ENCODE measurements at places on chromosomes 13 and 19.

GRCh38 chr19:1913781-1914577, 8.8 kb downstream of the ADAT3 start:
- DNase-seq, result no peak

GRCh38 chr19:54252845-54253244, 4.2 kb downstream of the LILRB5 start:
- no peak for DNase-seq

DNA sequence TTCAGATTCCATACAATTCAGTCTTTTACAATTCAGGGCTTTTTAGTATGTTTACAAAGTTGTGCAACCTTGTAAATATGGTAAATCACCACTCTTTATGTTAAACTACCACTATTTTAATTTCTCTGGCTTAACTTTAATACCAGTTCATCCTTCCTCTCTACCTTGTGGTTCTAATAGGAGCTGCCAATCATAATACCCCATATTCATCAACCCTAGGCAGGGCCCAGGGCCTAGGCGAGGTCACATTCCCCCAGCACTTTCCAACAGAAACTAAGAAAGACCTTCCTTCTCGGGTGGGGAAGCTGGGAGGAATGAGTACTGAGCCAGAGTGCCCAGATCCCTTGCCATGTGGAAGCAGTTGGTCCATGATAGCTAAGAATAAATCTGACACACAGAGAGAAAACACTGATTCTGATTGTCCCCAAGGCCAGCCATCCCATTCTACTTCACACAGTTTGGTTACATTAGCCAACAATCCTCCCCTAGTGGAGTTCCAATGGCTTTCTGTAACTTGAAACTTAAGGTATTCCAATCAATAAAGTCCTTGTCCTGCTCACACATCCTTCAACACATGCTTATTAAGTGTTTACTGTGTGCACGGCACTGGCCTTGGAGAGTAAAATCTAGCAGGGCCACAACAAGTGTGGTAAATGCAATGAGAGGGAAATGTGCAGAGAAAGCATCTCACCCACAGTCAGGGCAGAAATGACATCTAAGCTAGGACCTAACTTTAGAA, 76.8 kb downstream of the NUFIP1 start:
- DNase-seq, result no peak

DNA sequence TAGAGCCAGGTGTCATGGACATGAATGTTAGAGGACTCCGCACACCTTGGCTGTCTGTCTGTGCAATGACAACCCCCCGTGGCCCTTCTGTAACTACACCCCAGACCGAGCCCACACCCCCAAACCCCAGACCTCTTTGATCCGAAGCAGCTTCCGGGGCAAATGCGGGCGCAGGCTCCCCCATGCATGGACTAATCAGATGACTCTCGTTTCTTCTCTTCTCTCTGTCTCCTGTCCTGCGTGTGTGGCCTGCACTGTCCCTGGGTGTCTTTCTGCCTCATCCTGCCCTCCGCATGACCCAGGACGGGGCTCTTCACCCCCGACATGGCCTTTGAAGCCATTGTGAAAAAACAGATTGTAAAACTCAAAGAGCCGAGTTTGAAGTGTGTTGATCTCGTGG, 38.9 kb downstream of the TMED1 start:
- DNase-seq, result no peak

DNA sequence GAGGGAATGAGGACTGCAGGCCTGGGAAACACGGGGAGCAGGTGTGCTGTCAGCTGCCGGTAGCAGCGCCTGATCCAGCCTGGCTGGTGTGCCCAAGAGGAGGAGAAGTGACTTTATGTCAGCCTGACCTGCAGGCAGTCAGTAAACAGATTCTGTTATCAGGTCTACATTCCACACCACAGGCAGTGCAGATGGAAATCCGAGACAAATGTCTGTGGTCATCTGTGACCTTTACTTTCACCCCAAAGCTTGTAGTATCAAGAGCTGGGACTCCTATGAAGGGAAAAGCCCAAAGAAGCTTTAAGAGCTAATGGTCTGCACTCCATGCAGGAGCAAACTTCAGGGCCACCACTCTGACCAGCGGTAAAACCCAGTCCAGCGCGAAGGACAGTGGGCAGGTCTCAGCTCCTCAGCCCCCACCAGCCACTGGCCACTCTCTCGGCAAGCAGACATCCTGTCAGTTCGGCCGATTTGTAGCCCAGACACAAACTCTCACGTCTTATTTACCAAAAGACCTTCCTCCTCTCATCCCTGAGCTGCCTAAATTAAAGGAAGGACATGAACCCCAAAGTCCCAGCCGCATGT, 7.7 kb downstream of the EPS15L1 start:
- no peak for DNase-seq

DNA sequence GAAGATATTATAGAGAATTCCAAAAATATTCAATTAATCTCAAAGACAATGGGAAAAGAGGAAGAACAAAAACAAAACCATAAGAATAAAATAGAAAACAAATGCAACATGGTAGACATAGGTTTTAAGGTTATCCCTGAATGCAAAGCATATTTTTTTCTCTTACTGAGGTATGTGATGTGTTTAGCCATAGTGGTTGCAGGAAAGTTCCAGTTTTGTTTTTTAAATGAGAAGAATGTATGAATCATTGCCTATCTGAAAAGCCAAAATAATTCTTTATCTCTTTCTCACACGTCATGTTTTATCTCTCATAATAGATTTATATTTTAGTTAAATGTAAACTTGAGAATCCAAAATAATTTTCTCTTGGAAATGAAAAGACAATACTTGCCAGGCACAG, 2591.7 kb upstream of the PCDH20 start:
- no peak for DNase-seq

GRCh38 chr13:76048131-76048530, 412.0 kb downstream of the LMO7 start:
- no peak for DNase-seq

DNA sequence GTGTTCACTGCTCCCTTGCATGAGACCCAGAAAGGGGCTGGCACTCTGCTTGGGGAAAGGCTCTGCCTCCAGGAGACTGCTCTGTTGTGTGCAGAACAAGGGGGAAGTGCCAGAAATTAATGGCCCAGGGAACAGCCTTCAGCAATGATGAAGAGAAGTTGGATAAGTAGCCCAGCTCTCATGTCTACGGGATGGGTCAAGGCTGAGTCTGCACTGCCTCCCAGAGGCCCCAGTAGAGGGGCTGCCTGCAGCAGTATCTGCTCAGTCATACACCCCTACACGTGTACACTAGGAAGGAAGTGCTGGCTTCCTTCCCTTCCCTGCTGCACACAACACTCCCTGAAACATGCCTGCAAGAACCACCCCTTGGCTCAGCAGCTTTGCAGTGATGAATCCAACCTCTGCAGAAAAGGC, 54.6 kb upstream of the URI1 start:
- DNase-seq, result no peak

- no peak for DNase-seq
Observed at GRCh38 chr13:112105892-112106291, 38.9 kb downstream of the SOX1 start.

GRCh38 chr19:43318796-43319314, 34.6 kb upstream of the CD177 start:
- DNase-seq, result no peak

GRCh38 chr13:36158611-36159010, 27.4 kb upstream of the DCLK1 start:
- no peak for DNase-seq

GRCh38 chr19:58352760-58353671, at the start of gene A1BG:
A1BG (minus strand) TSS chr19:58353492; CDS start chr19:58353437, 55 bp downstream.
- no peak for DNase-seq

GRCh38 chr13:78228940-78229339, 310.3 kb upstream of the EDNRB start:
- no peak for DNase-seq

- DNase-seq, result peak; percentile 11
Observed at GRCh38 chr13:76397413-76397812, 488.8 kb downstream of the KCTD12 start.

DNA sequence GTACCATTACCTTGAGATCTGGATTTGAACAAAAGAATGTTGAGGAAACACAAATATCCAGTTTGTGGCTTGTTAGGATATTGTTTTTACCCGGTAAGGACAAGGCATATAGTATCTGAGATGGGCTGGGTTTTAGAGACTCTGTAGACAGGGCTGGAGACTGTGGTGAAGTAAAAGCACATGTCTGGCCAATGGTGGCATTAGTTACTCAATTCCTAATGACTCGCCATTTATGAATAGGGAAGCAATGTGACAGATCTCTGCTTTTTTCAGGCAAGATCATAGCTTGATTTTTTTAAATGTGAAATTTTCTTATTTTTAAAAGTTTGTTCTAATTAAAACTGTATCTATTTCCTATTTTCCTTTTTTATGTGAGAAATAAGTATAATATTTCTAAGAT, 371.1 kb upstream of the SPRY2 start:
- no peak for DNase-seq

Measured in stimulated activated CD8-positive, alpha-beta memory T cell treated with anti-CD3 and anti-CD28 coated beads, Interleukin-7, amount 100 ng/mL, for 48 hours (primary cell).